ENCODE measurements at places on chromosomes 2 and 18.
A peak's percentile ranks its signal among the peaks of the same experiment; 100 is the strongest.

DNA sequence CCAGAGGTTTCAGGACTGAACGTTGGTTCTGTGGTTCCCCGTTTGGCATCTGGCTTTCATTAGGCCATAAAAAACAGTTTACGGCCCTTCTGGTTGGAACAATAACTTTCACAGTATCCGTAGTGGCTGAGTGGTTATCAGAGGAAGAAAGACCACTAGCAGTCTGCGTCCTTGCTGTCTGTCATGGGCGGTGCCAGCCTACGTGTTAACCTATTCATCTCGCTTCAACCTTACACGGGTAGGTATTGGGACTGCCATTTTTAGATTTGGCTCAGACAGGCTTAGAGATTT, 42.6 kb upstream of the ROCK2 start:
- DNase-seq: no peak

DNA sequence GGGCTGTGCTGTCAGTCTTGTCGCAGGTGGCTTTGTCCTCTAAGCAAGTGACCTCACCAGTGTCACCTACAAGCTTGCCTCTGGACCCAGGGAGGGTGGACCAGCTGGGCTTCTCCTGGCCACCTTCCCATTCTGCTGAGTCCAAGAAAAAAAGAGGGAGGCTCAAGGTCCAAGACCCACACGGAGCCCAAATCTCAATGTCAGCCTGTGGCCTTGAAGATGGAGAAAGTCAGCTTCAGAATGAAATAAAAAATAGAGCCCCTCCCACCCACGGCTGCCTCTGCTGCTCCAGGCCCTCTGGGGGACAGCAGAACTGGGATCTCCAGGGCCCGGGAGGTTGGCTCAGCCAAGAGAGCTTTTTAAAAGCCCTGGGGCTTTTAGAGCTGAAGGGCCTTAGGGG, 145.9 kb downstream of the TNS1 start:
- DNase-seq: no peak

DNA sequence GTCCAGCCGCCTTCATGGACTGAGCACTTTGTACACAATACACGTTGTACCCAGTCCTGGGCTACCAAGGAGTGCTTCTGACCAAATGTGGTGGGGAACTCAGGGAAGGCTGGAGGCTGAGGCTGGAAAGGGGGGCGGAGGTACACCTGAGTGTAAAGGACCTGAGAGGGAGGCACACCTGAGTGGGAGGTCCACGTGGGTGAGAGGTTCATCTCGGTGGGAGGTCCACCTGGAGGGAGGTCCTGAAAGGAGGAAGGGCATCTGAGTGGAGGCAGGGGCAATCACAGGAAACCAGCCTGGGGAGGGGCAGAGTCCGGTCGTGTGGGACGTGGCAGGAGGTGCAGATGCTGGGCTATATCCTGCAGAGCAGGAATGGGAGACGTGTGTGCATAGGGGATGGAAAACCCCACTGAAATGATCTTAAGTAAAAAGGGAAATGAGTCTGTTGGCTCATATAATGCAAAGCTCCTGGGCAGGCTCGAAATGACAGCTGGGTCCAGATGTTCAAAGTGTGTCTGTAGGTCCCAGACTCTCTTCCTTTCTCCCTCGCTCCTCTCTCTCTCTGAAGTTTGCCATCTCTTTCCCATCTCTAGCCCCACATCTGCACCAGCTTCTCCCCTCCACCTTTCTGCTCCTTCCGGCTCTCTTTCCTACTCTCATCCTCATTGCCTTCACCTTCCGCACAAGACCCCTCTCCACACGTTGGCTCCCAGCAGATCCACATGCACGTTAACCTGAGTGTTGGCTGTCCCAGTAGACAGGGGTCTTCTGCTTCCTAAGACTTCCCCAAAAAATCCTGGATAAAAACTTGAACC, 137.7 kb downstream of the PXDN start:
- no peak for DNase-seq

- DNase-seq: no peak
These were observed 15.9 kb upstream of the IL1R1 start for GRCh38 chr2:102126660-102127059.

- DNase-seq: no peak
These were observed 20.2 kb upstream of the CALCRL start for GRCh38 chr2:187468262-187468661.

GRCh38 chr2:174681099-174682006, 82.9 kb downstream of the CHRNA1 start:
- DNase-seq: peak; percentile 49

DNA sequence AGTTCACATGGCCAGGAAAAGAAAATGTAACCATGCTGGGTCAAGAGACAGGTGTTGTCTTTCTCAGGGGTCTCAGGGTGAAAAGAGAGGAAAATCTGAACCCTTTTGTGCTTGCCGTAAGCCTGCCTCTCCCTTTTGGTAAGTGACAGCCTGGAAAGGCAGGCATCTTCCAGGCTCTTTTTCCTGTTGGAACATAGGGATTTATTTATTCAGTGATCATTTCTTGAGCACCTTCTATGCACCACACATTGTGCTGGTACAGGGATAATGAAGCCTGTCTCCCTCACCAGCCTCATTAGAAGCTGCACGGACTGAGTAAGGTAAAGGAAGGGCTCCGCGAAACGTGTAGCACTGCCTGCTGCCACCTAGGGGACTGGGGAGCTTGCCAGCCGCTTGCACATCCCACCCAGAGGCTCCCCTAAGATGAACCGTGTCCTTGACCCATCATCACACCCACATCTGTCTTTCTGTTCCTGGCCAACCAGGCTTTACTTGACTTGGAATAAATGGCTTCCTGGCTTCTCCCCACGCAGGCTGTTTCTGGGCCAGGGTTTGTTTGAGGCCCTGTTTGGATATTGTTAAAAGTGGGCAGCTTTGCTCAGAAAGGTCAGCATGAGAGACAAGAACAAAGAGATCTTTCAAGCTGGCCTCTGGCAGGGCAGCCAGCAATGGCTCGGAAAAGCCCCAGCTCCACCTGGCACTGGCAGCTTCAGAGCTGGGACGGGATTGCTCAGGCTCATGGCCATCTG, 73.3 kb upstream of the MCFD2 start:
- no peak for DNase-seq

DNA sequence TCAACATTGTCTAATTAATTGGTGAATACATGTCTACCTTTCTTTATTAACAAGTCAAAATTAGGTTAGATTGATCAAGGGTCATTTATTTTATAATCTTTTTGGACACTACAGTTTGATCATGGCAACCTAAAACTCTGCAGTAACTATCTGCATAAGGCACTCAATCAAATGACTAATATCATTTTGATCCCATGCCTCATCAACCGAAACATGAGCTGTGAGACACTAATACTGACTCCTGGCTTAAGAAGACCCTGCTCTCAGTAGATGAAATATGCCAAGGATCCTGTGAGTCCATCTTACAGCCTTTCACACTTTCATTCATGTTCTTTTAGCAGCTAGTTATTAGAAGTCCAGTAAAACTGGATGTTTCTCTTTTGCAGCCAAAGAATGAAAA, 169.4 kb upstream of the CAVIN2 start:
- no peak for DNase-seq

GRCh38 chr18:23740105-23740830, 51.0 kb downstream of the LAMA3 start:
- DNase-seq: no peak

GRCh38 chr2:205115511-205115910, 566.8 kb upstream of the NRP2 start:
- DNase-seq: no peak

- no peak for DNase-seq
These were observed 183.3 kb downstream of the ARL4C start for GRCh38 chr2:234313558-234313957.

DNA sequence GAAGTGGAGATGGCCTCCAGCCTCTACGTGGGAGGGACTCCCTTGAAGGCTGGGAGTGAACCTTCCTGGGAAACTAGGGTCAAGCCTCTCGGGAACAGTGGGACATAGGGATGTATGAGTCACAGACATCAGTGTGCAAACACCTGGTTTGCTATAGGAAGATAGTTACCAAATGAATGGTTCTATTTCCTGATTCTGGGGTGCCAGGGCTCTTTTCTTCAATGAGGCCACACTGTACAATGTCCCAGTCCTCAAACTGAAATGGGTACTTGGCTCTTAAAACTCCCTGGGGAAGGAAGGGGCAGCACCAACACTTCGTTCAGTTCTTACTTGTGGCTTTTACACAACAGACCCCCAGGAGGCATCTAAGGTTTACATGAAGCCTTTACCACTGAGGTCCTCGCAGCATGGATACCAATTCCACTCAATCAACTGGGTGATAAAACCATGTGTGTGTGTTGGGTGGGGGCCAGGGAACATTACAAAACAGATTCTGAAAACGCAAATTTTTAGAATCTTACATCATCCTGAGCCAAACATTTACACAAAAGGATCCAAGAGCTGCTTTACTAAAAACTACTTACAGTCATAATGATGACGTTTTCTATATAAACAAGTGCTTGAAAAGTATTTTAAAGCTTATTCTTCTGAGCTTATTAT, 10.4 kb downstream of the ERFE start:
- peak; percentile 85 for DNase-seq

DNA sequence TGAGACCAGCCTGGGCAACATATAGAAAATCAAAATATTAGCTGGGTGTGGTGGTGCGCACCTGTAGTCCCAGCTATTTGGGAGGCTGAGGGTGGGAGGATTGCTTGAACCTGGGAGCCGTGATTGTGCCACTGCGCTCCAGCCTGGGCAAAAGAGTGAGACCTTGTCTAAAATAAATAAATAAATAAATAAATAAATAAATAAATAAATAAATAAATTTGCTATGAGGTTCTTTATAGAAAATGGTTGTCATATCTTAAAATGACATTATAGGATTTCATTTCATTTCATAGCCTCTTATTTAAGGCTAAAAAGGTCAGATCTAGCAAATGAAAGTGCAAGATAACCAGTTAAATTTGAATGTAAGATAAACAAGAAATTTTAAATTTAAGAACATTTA, 193.0 kb downstream of the NAPG start:
- DNase-seq: no peak

DNA sequence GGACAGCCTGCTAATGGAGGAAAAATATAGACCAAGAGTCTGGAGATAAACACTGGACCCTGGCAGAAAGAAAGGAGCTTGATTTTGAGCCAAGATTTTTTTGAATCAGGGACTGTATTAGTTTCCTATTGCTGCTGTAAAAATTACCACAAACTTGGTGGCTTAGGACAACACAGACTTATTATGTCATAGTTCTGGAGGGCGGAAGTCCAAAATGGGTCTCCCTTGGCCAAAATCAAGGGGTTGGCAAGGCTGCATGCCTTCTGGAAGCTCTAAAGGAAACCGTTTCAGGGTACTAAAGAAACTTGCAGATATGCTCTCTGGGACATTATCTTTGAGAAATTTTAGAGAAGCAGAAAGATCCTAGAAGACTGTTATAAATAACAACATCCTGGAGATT, 140.1 kb downstream of the BABAM2 start:
- no peak for DNase-seq

DNA sequence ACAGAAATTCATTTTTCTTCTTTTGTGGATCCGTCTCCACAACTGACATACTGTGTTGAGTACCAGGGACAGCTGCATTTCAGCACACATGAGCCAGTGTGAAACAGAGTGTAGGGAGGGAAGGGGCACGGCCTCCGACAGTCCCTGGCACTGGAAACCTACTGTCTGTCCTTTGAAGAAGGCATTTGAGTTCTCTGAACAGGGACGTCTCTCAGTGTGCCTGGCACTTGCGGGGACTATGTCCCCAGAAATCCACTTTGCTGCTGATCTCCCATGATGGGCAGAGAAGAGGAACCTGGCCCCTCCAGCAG, 48.1 kb downstream of the PLB1 start:
- no peak for DNase-seq

DNA sequence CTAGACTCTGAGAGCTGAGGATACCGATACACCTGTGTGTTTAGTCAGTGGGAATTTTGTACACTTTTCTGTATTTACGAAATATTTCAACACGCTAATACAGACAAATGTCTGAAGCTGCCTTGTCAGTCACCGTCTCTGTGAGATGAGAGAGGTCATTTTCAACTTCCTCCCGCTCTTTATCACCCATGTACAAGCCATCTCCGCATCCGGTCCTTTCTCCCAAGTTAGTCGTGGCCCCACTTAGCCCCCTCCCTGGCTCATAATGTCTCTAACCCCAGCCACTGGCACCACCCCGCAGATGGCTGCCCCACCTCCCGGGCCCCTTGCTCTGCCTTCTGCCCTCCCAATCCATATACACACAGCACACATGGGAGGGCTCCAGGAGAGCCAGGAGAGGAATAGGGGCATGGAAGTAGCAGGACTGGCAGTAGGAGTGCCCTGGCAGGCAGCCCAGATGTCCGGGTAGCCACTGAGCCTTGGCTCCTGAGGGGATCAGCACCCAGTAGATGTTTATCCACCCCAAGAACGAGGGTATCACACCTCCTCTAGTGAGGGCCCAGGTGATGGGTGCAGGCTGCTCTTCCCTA, 2.0 kb upstream of the RUFY4 start:
- DNase-seq: no peak

GRCh38 chr18:58501066-58501896, 127.6 kb downstream of the ALPK2 start:
- DNase-seq: no peak

DNA sequence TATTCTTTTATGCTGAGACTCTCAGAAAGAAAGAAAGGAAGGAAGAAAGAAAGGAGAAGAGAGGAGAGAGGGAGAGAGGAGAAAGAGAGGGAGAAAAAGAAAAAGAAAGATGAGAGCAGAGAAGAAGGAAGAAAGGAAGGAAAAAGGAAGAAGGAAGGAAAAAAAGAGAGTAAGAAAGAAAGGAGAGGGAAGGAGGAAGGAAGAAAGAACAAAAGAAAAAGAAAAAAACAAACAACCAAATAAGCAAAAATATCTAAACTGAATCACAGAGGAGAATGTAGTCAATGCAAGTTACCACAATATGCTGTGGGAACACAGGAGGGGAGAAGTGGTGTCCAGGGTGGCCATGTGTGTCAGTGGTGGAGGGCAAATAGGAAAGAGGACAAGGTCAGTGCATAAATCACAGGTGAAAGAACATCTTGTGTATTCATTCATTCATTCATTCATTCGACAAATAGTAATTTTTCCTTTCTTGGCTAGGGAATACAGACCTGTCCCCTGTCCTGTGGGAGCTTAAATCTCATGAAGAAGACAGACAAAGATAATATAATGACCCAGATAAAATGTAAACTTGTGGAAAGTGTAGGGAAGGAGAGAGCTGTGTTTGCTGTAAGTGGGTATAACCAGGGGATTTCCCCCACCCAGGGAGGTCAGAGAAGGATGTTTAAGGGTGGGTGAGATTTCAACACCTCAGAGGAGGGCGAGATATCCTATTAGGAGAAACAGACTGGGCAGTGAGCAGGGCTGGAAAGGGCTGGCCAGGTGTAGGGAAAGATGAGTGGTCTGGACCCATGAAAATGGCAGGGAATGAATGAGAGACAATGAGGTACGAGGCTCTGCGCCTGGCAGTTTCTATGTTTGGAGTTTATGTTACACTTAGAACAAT, 50.7 kb downstream of the IL1R2 start:
- no peak for DNase-seq

- no peak for DNase-seq
These were observed 52.6 kb downstream of the ZAP70 start for GRCh38 chr2:97765933-97766332.

GRCh38 chr2:49359721-49360406, 205.5 kb upstream of the FSHR start:
- DNase-seq: no peak

- DNase-seq: no peak
These were observed 154.9 kb downstream of the DTNA start for GRCh38 chr18:34864836-34865497.
